ENCODE measurements at places on chromosomes 7 and 10.

DNA sequence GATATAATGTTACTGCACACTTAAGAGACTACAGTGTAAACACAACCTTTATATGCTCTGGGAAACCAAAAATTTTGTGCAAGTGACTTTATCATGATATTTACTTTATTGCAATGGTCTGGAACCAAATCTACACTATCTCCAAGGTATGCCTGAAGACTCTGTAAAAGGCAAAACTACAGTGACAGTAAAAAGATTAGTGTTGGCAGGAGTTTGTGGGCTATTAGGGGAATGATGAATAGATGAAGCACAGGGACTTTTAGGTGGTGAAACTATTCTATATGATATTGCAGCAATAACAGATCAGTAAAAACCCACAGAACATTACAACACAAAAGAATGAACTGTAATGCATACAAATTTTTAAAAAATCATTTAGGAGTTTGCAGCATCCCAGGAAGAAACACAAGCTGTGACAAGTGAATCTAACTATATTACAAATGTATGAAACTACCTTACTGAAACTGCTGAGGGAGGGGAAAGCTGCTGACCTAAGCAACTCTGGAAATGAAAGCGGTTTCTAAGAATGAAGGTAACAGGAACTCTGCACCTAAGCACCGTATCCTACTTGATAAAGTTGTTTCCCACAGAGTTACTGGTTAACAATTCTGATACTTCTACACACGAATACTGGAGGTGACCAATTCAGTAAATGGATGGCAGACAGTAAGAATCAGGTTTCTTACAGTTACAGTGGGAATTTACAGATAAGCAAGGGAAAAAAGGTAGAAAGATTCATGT is 82.6 kb downstream of the ATE1 start:
- DNase-seq: no peak

- DNase-seq: no peak
Observed at GRCh38 chr7:121752706-121753105, 120.3 kb upstream of the PTPRZ1 start.

- no peak for DNase-seq
Observed at GRCh38 chr10:132595854-132596253, 58.3 kb downstream of the INPP5A start.

DNA sequence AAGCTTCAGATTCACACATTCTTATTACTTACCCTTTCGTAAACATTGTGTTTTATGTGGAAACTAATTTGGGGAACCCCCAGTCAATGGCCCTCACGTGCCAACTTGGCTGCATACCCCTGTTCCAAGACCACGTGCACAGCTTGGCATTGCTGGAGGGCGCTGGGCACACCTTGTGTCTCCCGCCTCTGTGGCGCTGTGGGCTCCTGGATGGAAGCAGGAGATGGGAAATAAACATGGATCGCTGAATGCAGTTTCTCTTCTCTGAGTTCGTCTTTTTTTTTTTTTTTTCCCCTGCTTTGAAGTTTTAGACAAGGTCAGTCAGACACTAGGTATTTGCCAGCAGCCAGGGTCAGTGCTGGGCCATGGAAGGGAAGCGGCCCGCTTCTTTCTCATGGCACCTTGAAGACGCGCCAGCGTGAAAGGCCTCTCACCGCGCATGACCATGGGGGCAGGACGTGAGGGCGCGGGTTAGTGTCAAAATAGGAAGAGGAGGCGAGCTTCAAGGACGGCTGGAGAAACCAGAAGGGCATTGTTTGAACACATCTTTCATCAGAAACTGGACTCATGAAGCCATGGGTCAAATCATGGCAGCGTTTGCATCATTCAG is 27.3 kb downstream of the BNIP3 start:
- DNase-seq: no peak

GRCh38 chr7:44257618-44258422 is 57.0 kb downstream of the YKT6 start:
- peak; percentile 66 for DNase-seq

DNA sequence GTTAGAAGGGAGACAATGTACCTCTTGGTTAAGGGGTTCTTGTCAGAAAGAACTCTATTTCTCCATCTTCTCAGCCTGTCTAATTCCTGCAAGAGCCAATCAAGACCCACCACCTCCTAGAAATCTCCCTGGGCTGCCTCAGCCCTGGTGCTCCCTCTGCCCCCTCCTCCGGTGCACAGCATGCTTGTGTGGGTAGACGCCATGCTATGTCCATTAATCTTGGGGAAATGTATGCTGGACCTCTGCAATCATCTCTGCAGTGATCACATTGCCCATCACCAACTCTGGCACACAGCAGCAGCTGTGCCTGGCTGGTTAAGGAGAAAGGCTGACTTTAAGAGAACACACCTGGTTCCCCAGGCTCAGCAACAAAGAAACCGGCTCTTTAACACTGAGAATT is 37.3 kb downstream of the SH3PXD2A start:
- no peak for DNase-seq

- DNase-seq: no peak
Observed at GRCh38 chr7:28739128-28739527, 219.0 kb downstream of the TRIL start.
